ENCODE measurements at places on chromosomes 1 and 21. TPM values are rescaled to one million over a fixed set of nuclear protein-coding genes. Genes with fewer than 3 reads are reported as not detected.

- no peak for DNase-seq
These were observed 189.0 kb downstream of the PLPP3 start for GRCh38 chr1:56390232-56390867.

GRCh38 chr1:193402037-193402436 lies 215.6 kb upstream of the B3GALT2 start:
- DNase-seq = no peak

FCGR2B gene
- total RNA-seq = 19.1 TPM

GRCh38 chr1:180243517-180244221 lies 13.6 kb downstream of the LHX4 start:
- no peak for DNase-seq

TATDN3 gene
- 11.9 TPM for total RNA-seq

CRP gene
- 0.17 TPM for total RNA-seq

DNA sequence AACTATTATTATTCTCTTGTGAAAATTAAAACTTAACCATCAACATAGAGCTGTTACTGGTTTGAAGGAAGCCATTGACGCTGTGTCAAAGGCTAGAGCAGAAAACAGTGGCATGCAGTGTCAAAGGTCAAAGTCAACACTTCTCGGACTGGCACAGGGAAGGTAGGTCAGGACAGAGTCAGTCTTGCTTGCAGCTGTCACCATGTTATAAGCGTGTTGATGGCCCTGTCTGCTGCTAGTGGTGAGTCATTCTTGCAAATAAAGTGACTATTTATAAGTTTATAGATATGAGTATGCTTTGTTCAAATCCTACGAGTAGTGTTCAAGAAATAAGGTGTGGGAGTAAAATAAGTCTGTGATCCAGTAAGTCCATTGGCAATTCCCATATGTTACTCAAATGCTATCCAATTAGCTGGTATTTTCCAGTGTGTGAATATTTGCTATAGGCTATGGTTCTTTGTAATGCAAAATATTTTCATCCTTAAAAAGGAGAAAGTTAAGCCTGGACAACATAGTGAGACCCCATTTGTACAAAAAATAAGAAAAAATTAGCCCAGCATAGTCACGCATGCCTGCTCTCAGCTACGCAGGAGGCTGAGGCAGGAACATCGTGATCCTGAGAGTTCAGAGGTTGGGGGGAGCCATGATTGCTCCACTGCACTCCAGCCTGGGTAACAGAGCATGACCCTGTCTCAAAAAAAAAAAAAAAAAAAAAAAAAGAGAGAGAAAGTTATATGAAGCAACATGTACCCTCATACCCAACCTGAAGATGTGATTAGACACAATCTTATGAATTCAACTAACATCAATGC lies 26.3 kb upstream of the TINAGL1 start:
- no peak for DNase-seq

- DNase-seq = no peak
These were observed 5.7 kb upstream of the TENT5B start for GRCh38 chr1:27018316-27018715.

ST6GALNAC3 gene
- total RNA-seq = 2.1 TPM

ACP6 gene
- 6.5 TPM for total RNA-seq

FMO4 gene
- total RNA-seq = 3.2 TPM

FASLG gene
- total RNA-seq = not detected

DNA sequence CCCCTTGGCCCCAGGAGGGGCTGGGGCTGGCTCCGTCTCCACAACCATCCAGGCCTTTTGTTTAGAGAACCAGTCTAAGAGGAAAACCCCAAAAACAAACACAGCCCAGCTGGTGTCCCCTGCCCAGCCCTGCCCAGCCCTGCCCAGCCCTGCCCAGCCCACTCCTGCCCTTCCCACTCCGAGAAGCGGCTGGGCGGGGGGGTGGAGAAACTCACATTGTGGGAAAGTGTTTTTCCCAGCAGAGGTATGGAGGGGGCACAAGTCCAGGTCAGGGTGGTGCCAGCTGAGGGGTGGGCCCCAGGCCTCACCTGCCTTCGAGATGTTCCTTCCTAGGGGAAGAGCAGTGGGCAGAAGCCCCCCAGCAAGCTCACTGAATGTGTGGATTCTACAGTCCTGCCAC lies 10.0 kb upstream of the FAM131C start:
- no peak for DNase-seq

ISG15 gene
- total RNA-seq = 74.9 TPM

- no peak for DNase-seq
These were observed 755 bp downstream of the SCMH1 start for GRCh38 chr1:41241354-41241748.

GRCh38 chr1:57966751-57967406 lies 543.0 kb upstream of the DAB1 start:
- no peak for DNase-seq

PTPN7 gene
- total RNA-seq = 0.98 TPM

FAM72D gene
- total RNA-seq = not detected

TRIM46 gene
- 1.7 TPM for total RNA-seq

DNA sequence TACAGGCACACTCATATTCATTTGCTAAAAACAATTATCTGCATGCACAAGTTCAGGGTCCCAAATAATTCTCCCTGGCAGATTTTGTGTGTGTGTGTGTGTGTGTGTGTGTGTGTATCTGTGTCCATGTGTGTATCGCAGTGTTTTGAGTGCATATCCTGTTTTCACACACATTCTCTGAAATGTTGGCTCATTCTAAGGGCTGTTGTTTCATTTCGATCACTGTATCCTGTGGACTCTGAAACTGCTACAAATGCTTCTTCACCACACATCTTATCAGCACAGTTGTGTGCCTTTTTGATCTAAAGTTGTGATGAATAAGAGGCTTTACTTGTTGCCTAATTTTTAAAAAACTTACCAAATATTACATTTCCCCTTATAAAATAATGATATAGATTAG lies 34.6 kb downstream of the NR5A2 start:
- no peak for DNase-seq

GRCh38 chr21:33478935-33479678 lies 667 bp downstream of the TMEM50B start:
- no peak for DNase-seq

- DNase-seq = no peak
These were observed 6.6 kb downstream of the EPHB2 start for GRCh38 chr1:22717037-22717760.

GRCh38 chr1:83950106-83950661 lies 48.7 kb downstream of the TTLL7 start:
- DNase-seq = no peak

- DNase-seq = no peak
These were observed 30.6 kb upstream of the SDE2 start for GRCh38 chr1:226029568-226030225.

SH3D21 gene
- total RNA-seq = 1.7 TPM

DNA sequence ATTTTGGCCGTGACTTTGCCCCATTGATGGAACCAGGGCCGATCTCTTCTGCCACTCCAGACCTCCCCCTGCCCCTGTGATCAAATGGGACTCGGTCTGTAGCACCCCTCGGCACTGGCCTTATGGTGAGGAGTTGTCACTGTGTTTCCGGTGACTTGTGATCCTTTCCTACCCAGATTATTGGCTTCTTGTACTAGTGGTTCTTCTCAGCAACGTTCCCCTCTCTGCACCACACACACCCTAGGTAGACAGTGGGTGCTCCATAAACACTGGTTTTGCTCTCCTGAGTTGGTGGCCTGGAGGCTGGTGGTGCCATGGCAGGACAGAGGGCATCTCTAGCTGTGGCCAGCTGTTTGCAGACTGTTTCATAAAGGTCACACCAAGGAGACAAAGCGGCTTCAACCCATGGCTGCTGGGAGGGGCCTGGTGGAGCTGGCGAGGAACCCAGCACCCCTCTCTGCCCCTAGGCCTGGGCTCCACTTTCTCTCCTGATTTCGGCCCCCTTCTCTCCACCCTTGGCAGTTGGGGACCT lies 50.7 kb downstream of the DHRS3 start:
- DNase-seq = no peak

DNA sequence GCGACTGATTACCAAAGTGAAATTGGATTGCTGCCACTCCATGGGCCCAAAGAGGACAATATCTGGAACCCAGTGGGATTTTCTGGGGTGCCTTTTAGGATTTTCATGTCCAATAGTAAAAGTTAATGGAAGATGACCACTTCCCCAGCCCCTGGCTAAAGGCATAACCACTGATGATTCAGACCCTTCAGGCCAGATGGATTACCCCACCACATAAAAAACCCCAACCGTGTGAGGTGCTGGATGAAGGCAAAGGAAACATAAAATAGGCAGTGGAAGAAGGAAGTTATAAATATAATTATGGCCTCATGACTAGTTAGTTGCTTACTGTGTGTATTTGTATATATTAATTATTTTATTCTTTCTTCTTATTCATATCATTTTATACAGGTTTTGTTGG lies 40.2 kb upstream of the IL10 start:
- DNase-seq = no peak

B3GALT6 gene
- 18.7 TPM for total RNA-seq

GRCh38 chr1:9782897-9783296 lies 40.9 kb downstream of the CLSTN1 start:
- no peak for DNase-seq

GRCh38 chr1:178581351-178582303 lies 68.7 kb downstream of the TEX35 start:
- no peak for DNase-seq

DNA sequence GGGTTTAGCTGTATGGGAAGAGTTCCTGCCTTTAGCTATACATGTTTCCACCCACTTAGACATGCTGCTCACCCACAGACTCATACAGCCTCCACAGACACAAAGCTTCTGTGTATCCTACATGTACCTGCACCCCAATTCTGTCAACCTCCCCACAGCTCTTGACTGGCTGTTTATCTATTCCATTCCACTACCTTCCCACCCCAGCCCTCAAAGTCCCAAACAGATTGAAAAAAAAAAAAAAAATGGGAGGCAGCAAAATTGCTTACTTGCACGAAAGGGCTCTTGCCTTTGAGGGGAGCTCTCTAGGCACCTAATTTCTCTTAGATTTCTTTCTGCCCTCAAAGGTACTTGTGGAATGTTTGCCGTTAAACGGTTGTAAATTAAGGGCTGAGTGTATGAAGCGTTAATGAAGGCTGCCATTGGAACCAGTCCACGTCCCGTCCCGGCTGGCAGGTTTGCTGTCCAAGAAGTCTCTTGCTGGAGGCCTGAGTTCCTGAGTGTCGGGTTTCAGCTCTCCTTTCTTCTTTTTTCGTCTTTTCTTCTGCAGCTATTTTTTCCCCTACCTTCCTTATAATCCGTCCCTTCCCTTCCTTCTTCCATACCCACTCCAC lies 43.6 kb downstream of the PBX1 start:
- no peak for DNase-seq

GRCh38 chr1:209686322-209686721 lies 11.1 kb downstream of the G0S2 start:
- no peak for DNase-seq

GRCh38 chr1:184399192-184399847 lies 12.5 kb downstream of the C1orf21 start:
- DNase-seq = no peak

- no peak for DNase-seq
These were observed 10.8 kb downstream of the ADAMTSL4 start for GRCh38 chr1:150560011-150560438.

SCMH1 gene
- total RNA-seq = 76.5 TPM

- DNase-seq = no peak
These were observed 697 bp upstream of the C21orf91 start for GRCh38 chr21:17819877-17820229.

INSRR gene
- total RNA-seq = not detected

DNA sequence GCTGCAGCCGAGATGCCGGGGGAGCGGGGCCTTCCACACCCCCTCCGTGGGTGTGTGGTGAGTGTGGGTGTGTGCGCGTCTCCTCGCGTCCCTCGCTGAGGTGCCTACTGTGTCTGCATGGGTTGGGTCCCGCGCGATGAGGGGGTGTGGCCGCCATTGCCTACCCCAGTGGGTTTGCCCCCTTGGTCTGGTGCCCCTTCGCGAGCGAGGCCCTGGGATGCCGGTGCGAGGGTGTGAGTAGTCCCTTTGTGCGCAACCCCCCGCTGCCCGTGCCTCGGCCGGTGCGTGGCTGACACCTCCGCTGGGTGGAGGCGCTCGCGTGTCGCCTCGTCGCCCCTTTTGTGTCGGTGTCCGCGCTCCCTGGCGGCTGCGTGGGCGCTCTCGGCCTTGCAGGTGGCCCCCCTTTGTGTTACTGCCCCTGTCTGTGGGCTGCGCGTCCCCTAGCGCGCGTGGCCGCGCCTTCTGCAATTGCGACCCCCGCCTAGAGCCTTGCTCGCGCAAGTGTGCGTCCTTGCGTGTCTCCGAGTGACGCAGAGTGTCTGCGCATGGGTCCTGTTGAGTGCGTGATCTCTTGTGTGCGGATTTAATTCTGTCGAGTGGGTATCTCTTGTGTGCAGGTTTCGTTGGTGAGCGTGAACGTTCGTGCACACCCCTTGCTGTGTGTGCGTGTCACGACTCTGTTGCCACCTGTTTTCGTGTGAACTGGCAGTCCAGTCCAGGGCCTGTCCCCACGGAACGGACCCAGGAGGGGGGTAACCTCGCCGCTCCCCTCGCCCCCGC lies 553 bp downstream of the TTC3 start:
- no peak for DNase-seq

SLC35F3 gene
- not detected for total RNA-seq

TMEM269 gene
- total RNA-seq = 0.06 TPM

DNA sequence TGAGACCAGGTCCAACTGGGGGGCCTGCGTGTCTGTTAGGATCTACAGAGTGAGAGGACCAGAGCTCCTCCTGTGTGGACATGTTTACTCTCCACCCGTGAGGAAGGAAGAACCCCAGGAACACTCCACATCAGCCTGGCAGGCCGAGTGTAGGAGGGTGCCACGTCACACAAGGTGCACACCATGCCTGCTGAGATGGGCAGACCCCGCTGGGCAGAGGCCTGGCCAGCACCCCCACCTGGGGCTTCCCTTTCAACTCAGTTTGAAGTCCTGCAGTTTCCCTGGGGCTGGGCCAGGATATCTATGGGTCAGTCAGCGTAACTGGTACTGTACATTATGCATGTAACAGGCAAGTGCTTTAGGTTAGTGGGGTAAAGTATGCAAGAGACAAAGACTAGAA lies 30.1 kb upstream of the PCBP3 start:
- no peak for DNase-seq

PODN gene
- total RNA-seq = 150 TPM

GRCh38 chr21:24369278-24369677 lies 1238.0 kb downstream of the MRPL39 start:
- no peak for DNase-seq

KIF21B gene
- 2.2 TPM for total RNA-seq

GRCh38 chr1:180154003-180154324 lies 705 bp upstream of the QSOX1 start:
- DNase-seq = no peak

SLC6A17 gene
- total RNA-seq = 0.50 TPM
